Activated CD8-positive, alpha-beta memory T cell treated with anti-CD3 and anti-CD28 coated beads for 4 hours (primary cell): ENCODE measurements at places on chromosomes 12 and 14.

DNA sequence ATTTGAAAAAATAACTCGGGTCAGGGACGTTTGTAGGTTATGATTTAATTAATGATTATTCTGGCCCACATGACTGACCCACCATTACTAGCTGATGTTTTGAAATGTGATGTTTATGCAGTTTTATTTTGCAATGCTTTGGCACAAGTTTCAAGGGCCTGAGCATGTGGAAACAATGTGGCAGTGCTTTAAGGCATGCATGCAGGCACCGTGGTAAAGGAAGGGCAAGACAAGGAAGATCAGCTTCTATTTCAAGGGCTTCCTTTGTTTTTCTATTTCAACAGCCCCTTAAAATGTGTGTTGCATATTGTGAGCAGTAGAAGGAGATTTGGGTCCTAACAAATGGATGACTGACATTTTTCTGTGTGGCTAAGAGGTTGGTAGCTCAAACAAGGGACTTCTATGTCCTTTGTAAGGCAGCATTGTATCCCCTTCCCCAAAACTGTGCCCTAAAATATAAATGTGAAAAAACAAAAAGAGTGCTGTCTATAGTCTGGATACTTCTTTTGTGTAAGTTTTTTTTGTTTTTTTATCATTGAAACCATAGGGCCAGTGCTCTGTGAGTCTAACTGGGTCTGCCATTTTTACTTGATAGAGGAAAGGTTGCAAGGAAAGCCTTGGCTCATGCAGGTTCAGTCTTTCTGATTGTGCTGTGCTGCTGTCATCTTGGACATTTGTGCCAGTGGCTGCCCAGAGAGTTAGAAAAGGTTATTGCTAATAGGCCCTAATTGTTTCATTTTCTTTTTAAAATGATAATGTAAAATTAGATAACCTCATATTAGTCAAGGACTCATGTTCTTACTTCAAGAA lies 103.5 kb downstream of the FGD4 start:
- DNase-seq: no peak

DNA sequence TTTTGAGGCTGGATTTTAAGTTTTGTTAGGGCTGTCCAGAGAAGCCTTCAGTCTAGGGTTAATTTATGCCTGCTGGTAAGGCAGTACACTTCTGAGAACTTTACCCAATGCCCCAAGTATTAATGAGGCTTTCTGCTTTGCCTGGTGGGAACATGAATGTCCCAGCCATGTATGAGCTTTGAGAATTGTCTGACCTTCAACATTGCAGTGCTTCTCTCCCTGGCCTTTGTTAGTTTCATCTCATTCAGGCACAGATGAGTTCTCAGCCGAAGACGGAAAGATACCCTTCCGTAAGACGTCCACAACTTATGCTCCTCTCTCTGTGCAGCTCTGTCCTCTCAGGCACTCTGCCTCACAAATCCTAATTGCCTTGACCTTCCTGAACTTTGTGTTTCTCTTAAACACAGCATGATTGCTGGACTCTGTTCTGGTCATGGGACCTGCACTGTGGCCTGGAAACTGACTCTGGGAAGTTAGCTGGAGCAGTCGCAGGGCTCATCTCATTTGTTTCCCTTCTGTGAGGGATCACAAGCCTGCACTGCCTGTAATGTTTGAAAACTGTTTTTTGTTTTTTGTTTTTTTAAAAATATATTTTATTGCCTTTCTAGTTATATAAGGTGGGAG lies 15.7 kb downstream of the CHPT1 start:
- no peak for DNase-seq

DNA sequence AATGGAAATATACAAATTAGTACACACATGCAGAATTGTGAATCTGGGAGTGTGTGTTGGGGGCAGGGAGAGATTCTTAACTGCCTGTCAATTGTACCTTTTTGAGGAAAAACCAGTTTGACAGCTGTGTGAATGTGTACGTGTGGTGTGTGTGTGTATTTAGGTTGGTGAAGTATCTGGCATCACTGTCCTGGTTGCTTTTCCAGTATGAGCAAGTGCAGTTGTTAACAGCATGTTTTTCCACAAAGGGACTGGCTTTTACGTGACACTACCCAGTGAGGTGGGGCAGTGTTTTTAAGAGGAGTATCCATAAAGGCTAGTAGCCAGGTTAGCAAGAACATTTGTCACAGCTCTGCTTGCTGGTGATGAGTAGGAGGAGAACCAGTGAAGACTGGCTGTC lies 56.1 kb downstream of the DAAM1 start:
- no peak for DNase-seq

GRCh38 chr12:105204916-105205315 lies 31.1 kb downstream of the APPL2 start:
- DNase-seq: no peak

DNA sequence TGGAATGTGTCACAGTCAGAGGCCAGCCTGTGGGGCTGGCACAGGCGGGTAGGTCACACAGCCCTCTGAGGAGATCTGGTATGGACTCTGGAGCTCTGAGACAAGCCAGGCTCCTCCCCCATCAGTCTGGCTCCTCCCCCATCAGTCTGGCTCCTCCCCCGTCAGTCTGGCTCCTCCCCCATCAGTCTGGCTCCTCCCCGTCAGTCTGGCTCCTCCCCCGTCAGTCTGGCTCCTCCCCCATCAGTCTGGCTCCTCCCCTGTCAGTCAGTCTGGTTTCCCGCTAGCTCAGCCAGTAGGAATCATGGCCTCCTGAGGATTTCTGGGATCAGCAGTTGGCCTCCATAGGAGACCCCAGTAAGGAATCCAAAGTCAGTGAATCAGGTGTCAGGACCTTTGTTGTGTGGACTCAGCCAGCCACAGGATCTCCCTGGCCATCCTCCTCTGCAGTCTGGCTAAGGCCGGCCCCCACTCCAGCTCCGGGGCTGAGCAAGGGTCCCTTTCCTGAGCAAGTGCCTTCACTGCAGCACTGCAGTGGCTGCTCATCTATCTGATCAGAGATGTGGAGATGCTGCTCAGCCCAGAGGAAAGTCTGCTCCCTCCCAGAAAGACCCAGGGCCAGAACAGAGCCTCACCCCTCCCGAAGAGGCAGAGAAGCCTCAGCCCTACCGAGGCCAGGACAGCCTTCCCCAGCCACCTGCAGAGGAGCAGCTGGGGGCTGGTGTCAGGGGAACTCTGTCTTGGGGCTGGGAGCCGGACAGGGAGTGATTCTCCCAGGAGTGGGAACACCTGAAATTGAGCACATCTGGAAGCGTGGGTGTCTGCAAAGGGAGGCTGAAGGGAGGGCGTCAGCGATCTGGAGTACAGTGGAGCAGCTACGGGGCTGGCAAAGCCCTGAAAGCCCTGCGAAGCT lies 35.7 kb downstream of the IQSEC3 start:
- DNase-seq: no peak

DNA sequence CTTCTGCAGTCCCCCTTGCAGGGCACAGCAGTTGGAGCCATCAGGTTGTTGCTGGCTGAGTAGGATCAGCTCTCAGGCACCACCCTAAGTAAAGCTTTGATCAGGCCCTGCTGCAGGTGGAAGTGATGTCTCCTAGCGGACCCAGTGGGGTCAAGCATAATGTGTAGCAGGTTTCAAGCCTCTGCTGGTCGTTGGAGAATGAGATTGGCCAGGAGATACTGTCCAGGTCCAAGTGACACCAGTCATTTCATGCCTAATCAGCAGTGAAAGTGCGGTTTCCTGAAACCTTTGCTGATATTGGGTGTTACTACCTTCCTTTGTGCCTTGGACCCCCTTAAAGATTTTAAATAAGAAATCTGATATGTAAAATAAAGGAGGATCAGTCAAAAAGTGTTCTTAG lies 72.6 kb downstream of the SUSD6 start:
- DNase-seq: no peak

GRCh38 chr12:53179687-53180219 lies 769 bp upstream of the ZNF740 start:
- no peak for DNase-seq

GRCh38 chr14:65860956-65861611 lies 448.6 kb downstream of the FUT8 start:
- DNase-seq: no peak

- DNase-seq: no peak
These were observed 58.7 kb upstream of the SOX5 start for GRCh38 chr12:24008166-24008565.

DNA sequence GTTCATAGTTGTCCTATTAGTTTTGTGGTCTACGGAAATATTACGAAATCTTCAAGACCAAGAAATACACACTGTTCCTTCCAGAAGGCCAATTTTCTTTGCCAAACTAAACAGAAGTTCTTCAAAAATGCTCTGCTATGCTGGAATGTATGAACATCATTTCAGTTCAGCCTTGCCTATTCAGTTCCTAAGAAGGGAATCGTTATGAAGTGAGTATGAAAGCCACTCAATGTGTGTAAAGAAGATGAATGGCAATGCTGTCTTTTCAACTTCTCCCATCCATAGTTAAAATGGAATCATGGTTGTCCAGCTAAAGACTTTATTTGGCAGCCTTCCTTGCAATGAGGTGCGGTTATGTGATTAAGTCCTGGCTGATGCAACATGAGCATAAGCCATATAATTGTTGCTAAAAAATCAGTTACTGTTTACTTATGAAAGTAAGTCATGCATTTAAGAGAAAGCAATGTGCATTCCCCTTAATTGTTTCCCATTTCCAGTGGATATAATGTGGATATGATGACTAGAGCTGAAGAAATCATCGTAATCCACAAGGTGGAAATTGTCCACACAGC lies 73.8 kb upstream of the PTPRR start:
- no peak for DNase-seq
